ENCODE measurements at places on chromosomes 4 and X. TPM values are rescaled to one million over a fixed set of nuclear protein-coding genes. Genes with fewer than 3 reads are reported as not detected.

The ERCC6L gene
- 3.4 TPM for total RNA-seq

The GAGE12G gene
- total RNA-seq, result not detected

GRCh38 chrX:120485638-120486520, 16.8 kb upstream of the LAMP2 start:
- DNase-seq, result peak; percentile 90

- DNase-seq, result no peak
Observed at GRCh38 chr4:4919927-4920326, 60.5 kb downstream of the MSX1 start.

DNA sequence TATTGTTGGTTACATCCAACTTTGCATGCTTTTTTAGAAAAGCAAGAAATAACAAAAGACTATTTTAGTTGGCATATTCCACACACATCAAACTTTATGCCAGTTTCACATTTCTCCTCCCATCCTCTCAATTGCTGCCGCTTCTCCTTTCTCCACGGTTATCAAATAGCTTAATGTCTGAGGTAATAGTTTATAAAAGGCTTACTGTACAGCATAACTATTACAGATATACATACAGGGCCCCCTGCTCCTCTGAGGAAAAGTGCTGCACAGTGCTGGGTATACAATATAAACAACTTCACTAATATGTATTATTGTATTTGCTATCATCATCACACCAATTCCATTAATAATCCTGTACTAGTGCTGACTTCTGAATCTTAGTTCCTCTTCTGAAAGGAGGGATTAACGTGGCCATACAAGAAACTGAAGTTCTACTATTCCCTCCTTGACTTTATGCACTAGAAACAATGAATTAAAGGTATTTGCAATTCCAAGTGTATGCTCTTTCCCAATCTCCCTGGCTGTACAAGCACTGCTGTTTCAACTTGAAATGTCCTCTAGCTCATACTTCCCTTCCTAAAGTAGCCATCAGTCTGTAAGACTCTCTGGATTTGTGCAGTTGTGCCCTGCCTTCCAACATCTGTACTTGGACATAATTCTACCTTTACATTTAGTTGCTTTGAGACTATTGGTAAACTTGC, 2.5 kb downstream of the CCNI start:
- DNase-seq, result no peak

DNA sequence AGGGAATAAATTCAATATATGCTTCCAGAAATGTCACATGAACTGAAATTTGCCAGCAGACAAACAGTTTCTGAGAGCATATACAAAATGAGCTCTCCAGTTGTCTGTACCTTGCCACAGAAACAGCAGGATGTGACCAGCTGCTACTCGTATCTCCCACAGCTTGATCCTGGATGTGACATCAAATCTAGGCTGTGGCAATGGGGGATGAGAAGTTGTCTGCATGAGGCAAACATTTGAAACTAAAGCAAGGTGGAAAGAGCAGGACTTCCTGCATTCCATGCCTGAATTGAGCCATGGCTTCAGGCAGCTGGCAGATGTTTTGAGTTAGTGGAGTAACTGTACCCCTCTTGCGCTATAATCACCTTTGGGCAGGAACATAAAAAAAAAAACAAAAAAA, 1724.0 kb downstream of the RPA4 start:
- no peak for DNase-seq

- DNase-seq, result no peak
Observed at GRCh38 chr4:107950746-107951540, 19.6 kb downstream of the CYP2U1 start.

GRCh38 chr4:185665655-185666054, 130.3 kb upstream of the PDLIM3 start:
- no peak for DNase-seq

GRCh38 chrX:40097504-40098263, at the start of gene BCOR:
Gene BCOR (minus strand): TSS chrX:40097958. CDS start chrX:40077929, 20,029 bp downstream.
- DNase-seq, result peak; percentile 66

DNA sequence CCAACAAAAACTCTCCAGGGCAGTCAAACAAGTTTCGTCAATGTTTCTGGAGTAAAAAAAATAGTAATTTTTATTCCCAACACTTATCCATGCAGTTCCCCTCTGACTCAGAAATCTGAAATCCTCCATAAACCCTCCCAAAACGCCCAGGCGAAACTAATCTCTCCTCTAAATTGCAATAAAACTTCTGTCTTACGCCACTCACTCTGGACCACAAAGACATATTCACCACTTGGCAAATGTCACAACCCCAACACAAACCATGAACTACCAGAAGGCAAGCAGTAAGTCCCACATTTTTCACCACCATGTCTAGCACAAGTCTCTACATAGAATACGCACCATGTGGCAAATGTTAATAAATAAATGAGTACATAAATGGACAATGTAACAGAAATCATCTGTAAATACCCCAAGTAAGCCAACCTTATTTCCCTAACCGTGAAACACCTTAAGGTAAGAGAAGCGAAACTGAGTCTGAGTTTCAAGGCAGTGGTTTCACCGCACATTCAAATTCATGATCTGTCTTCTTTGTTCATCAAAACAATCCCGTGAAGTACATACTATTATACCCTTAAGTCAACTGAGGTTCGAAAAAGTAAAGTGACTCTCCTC, 1.6 kb downstream of the PAPSS1 start:
- DNase-seq, result no peak

- DNase-seq, result no peak
Observed at GRCh38 chrX:35392232-35392631, 405.9 kb upstream of the MAGEB16 start.

DNA sequence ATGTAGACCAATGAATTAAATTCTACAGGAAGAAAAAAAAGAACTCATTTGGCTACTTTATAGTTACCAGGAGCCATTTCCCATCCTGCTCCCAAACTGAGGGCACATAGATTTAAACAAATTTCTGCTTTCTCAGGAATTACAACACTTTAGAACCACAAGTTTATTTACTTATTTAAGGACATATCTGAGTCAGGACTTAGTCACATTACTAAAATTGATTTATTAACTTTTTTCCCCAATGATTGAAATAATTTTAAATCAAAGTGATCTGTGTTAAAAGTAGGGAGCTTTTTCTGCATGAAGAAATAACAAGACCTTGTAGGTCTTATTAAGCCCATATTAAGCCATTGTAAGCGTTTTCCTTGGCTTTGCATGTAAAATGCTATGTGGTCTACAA, 291.0 kb upstream of the HAND2 start:
- no peak for DNase-seq

DNA sequence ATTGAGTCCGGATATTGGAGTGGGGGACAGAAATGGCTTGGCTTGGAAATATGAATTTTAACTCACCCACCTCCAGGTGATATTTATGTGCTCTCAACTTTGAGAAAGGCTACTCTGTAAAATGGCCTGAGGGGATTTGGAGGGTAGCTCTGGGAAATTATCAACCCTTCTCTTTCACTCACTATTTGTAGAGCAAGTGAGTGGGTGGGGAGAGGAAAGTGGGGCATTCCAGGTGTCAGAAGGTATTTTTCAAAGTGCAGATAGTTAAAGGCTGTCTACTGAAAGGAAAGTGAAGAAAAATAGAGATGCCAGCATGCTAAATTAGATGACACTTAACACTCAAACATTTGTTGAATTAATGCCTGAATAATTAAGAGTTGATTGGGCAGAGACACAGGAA, 44.1 kb downstream of the TMEM164 start:
- DNase-seq, result no peak

- DNase-seq, result no peak
Observed at GRCh38 chrX:141879616-141880015, 24.1 kb upstream of the MAGEC1 start.

- DNase-seq, result no peak
Observed at GRCh38 chrX:49204709-49205108, 4.7 kb upstream of the SYP start.

- DNase-seq, result no peak
Observed at GRCh38 chrX:96707804-96708203, 23.2 kb downstream of the DIAPH2 start.

DNA sequence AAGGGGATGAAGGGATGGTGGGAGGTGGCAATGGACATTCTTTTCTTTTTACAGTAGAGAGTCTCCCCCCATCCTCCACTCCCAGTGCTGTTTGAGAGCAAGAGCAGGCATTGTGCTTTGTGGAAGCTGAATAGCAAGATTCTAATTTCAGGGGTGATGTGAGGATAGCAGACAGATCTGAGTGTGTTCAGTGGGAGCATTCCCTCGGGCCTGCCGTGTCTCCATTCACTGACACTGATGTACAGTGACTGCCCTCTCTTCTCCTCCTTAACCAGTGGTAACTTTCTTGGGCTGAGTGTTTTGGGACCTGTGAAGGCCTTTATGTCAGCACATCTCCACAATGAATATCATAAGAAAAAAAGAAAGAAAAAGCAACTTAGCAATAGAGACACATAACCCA, 396.6 kb upstream of the RPS6KA3 start:
- no peak for DNase-seq

All from Caki2 (cell line).